ENCODE measurements at places on chromosomes 5 and 9.

- no peak for DNase-seq
- H3K4me1 ChIP-seq = peaks cover 8% of the 10 kb centered on the region
- H3K4me3 ChIP-seq = no peak overlapping the region
- no peak overlapping the region for H3K27ac ChIP-seq
- H3K27me3 ChIP-seq = peaks cover 7% of the 10 kb centered on the region
Measured at GRCh38 chr5:98308960-98309359, 464.5 kb upstream of the RGMB start.

GRCh38 chr5:6412811-6413210 is 34.5 kb upstream of the MED10 start:
- no peak for DNase-seq
- H3K4me1 ChIP-seq = no peaks in the 10 kb centered on the region
- H3K4me3 ChIP-seq = no peak overlapping the region
- H3K27ac ChIP-seq = no peak overlapping the region
- no peaks in the 10 kb centered on the region for H3K36me3 ChIP-seq
- peaks cover 7% of the 10 kb centered on the region for H3K27me3 ChIP-seq

- H3K4me3 ChIP-seq = no peak overlapping the region
- no peaks in the 10 kb centered on the region for H3K4me1 ChIP-seq
- no peaks in the 10 kb centered on the region for H3K36me3 ChIP-seq
- no peaks in the 10 kb centered on the region for H3K27me3 ChIP-seq
Measured at GRCh38 chr5:74396913-74397622, 243.5 kb downstream of the ENC1 start.

DNA sequence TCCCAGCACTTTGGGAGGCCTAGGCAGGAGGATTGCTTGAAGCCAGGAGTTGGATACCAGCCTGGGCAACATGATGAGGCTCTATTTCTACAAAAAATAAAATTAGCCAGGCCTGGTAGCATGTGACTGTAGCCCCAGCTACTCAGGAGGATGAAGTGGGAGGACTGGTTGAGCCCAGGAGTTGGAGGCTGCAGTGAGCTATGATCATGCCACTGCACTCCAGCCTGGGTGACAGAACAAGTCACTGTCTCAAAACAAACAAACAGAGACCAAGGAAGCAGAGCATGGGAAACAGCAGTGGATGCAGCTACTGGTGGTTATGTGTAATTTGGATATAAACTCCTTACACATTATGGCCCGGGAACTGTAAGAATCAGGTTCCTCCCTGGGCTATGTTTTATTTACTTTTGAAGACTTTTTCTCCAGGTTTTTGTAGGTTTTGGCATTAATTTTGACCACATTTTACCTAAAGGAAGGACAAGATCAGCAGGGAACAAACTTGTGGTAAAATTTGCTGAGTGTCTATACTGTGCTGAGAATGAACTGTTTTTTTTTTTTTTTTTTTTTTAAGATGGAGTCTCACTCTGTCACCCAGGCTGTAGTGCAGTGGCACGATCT is 8.3 kb downstream of the KIF2A start:
- no peak for DNase-seq
- no peak overlapping the region for H3K27ac ChIP-seq
- no peaks in the 10 kb centered on the region for H3K27me3 ChIP-seq
- peaks cover 20% of the 10 kb centered on the region for H3K36me3 ChIP-seq
- no peak overlapping the region for H3K4me3 ChIP-seq
- peaks cover 86% of the 10 kb centered on the region for H3K4me1 ChIP-seq

GRCh38 chr5:160692271-160692670 is 159.7 kb downstream of the ATP10B start:
- no peak overlapping the region for H3K27ac ChIP-seq
- H3K4me1 ChIP-seq = no peaks in the 10 kb centered on the region
- no peak overlapping the region for H3K4me3 ChIP-seq
- H3K36me3 ChIP-seq = no peaks in the 10 kb centered on the region

DNA sequence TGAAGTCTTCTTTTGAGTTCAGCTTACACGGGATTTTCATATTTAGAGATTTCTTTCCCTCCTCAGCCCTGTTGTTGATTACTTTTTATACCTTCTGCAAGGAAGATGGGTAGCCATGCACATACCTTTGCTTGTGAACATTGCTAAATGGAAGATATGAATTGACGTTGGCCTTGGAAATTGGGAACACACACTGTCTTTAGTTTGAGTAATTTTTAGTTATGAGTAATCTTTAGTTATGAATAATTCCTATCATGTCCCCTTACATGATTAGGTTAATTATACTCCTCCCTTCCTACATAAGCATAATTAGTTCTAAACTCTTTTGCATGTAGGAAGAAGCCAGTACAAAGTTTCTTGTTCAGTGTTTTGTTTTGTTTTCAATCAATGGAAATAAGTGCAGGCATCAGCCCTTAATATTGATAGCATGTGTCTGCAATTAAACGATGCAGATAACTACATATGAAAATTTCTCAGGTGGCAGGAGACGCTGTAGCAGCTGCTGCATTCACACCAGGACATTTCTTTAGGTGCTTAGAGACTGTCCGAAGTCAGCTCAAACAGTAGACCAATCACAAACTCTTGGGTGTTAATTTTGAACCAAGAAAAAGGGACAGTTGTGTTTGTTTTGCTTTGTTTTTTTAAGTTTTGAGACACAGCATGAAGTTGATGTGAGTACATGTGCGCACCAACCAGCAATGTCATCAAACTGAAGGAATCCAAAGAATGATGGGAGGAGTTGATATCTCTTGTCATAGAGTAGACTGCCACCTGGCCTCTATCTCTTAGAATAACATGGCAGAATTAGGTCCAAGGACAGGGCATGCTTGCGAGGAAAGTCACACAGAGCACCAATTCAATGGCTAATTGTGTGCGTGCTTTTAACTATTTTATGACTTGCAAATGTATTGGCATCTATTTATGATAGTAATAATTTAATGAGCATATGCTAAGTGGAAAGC is 51.4 kb downstream of the SMARCA2 start:
- H3K27ac ChIP-seq = no peak overlapping the region
- no peak overlapping the region for H3K4me3 ChIP-seq
- no peaks in the 10 kb centered on the region for H3K27me3 ChIP-seq
- peaks cover 23% of the 10 kb centered on the region for H3K36me3 ChIP-seq
- DNase-seq = no peak

DNA sequence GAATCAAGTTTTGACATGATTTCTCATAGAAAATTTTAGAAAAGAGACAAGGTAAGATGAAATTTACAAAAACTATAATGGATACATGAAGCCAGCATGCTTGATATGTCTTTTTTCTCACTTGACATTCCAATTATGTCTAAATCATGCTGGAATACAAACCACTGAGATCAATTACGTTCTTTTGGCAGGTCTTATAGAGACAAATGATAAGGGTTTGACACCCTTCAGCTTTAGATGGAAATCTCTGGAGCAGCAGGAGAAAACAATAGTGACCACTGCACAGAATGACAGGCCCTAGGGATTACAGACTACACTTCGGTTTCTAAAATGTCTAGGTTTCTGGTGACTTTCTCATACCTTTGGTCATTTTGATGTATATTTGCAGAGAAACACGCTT is 342.9 kb downstream of the TRPM3 start:
- H3K27me3 ChIP-seq = peaks cover 5% of the 10 kb centered on the region
- no peaks in the 10 kb centered on the region for H3K4me1 ChIP-seq
- DNase-seq = no peak
- no peak overlapping the region for H3K27ac ChIP-seq

DNA sequence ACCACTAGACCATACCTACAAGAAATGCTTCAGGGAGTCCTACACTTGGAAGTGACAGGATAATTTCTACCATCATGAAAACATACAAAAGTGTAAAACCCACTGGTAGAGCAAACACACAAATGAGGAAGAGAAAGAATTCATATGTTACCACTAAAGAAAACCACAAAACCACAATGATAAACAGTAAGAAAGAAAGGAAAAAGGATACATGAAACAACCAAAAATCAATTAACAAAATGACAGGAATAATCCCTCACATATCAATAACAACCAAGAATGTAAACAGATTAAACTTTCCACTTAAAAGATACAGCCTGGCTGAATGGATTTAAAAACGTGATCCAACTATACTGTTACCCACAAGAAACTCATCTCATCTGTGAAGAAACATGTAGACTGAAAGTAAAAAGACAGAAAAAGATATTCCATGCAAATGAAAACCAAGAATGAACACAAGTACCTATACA is 83.4 kb downstream of the LPAR1 start:
- H3K27ac ChIP-seq = no peak overlapping the region
- H3K4me1 ChIP-seq = no peaks in the 10 kb centered on the region
- H3K4me3 ChIP-seq = no peak overlapping the region
- H3K36me3 ChIP-seq = no peaks in the 10 kb centered on the region
- H3K27me3 ChIP-seq = no peaks in the 10 kb centered on the region
